Cardiac septum (tissue), 1 donor: ENCODE measurements at places on chromosomes 3 and 15.

- no peak for DNase-seq
Observed at GRCh38 chr3:68751888-68752287, 180.5 kb downstream of the TAFA4 start.

DNA sequence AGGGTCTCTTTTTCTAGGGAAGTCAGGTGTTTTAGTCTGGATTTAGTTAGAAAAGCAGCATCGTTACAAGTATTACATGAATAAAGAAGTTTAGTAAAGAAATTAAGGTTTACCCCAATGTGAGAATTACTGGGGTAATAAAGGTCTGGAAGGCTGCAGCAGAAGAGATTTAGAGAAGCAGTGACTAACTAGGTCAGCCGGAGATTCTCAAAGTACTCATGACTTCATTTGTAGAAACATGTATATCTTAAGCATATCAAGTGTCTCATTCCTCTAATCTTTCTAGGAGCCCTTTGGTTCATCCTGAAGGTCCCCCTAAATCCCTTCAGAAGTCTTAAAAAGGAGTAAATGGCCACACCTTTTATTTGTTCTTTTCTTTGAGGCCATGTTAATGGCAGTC lies 26.0 kb downstream of the DTWD1 start:
- no peak for DNase-seq

GRCh38 chr3:112948346-112948838 lies 26.5 kb downstream of the CD200R1 start:
- DNase-seq = no peak

- DNase-seq = no peak
Observed at GRCh38 chr3:108127301-108127988, 36.6 kb upstream of the CD47 start.

DNA sequence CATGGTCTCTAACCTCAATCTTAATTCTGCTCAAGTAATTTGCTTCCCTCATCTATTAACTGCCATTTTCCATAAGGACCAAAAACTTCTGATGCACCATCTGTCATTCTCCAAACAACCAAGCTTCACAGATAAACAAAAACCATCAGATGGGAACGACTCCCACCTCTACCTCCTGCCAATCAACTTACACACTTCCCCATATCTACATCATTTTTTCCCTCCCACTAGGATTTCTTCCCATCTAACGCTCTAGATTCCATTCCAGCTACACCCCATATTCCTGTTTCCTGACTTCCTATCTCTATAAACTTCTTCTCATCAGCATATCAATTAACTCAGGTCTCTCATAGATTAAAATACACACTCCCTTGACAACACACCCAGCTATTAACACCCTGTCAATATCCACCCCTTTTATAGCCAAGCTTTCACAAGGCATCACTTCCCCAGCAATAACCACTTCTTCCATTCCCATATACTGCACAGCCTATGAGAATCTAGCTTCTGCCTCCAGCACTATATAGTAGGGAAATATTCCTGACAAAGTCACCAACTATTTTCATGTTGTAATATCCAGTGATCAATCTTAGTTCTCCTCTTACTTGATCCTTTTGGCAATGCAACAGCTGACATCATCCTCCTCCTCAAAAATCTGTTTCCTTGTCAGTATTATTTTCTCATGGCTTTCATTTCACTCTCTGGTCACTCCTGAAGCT lies 39.2 kb downstream of the SNX4 start:
- no peak for DNase-seq

DNA sequence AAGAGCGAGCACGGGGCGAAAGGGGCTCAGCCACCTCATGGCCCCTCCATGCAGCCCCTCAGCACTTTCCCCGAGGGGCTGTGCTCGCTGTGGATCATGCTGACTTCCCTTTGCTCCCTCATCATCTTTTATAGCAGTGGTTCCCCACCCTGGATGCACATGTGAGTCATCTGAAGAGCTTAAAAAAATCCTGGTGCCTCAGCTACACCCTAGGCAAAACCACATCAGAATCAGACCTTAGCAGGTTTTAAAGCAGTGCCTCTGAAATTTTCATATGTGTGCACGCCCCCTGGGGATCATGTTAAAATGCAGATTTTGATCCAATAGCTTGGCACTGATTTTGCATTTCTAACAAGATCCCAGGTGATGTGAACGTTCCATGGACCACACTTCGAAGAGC lies 50.9 kb downstream of the FEM1B start:
- DNase-seq = no peak

- no peak for DNase-seq
Observed at GRCh38 chr15:78923015-78923414, 21.8 kb downstream of the CTSH start.

DNA sequence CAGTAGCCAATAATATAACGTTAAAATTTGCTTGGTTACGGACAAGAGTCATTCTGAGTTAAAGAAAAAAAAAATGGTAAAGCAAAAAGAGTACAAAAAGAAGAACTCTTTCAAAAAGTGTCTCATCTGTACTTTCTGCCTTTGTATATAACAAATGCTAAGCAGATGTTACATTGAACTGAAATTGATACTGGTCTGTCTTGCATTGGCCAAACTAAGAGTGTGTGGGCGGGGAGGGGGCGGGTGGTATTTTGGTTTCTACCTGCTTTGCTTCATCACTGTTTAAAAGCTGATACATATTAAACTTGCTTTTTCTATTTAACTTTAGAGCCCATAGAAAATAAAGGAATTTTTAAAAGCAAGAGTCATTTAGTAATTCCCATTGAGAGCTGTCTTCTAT lies 215.0 kb upstream of the THBS1 start:
- DNase-seq = no peak

GRCh38 chr3:71754610-71755253 lies 1.1 kb downstream of the GPR27 start:
- no peak for DNase-seq

DNA sequence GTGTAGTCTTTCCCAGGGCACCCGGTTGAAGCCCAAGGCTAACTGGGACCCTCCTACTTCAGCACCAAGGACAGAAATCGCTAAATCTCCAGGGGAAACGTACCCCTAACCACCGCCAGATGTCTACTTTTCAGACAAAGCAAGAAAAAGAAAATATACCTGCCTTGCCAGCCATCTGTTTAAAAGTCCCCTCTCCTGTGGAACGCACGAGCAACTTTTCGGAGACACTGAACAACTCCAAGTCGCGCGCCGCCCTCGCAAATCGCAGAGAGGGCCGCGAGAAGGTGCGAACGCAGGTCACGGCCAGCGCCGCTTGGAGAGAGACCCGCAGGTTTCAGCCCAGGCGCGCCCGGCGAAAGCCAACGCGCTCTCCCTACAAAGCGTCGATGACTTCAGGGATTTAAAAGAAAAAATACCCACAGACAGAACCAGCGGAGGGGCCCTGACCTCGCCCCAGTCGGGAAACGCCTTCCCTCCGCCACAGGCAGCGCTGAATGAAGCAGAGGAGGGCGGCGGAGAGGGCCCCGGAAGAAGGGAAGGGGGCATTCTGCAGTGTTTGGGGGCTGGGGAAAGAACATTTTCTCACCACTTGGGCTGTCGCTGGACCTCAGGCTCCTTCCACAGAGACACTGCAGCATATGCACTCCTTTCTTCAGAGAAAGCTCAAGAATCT lies 213.1 kb downstream of the FGF12 start:
- DNase-seq = no peak

DNA sequence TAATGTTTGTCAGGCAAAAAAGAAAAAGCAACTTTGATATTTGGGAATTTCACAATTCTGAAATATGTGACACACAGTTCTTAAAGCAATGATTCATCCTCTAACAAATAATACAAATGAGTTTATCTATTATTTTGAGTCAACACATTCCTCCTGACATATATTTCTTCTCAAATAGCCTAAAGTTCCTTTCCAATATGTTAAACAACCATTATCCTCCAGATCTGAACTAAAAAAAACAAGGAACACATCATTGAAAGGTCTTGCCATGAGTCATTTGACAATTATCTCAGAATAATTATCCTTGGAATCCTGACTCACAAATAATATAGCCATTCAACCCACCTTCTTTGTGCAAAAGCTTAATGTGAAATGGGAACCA lies 208.7 kb upstream of the CDIN1 start:
- DNase-seq = no peak

DNA sequence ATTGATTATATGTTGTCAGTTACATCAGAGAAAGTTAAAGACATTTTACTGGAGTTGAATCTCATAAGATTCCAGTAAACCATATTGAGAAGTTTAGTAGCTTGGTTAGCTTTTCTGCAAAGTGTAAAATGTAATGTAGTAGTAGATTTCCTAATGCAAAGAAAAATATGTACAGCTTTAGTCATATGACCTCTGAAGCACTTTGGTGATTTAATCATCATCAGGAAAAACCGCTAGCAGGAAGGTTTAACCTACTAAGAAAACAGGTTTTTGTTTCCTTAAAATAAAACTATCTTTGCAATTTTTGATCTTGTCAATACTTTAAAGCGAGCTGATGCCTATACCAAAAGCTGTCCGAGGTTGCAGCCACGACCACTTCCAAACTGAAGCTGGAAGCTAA lies 364.6 kb upstream of the ZNF385D start:
- DNase-seq = no peak

DNA sequence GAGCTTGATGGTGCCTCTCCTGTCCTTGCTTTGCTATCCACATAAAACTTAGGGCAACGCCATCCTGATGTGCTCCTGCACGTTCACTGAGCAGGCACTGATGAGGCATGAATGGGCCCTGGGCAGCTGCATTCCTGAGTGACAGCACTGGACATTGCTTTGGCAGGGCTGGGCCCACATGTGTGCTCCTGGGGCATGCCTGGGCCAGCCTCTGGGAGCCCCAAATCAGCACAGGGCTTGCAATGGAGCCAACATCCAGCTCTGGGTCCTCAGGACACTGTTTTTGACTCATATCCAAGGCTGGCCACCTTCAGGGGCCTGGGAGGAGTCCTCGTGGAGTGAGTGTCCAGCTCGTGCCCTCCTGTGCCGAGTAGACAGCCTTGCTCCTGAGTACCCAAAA lies 5.9 kb upstream of the TKT start:
- no peak for DNase-seq

- no peak for DNase-seq
Observed at GRCh38 chr3:24709956-24710355, 215.3 kb upstream of the THRB start.

DNA sequence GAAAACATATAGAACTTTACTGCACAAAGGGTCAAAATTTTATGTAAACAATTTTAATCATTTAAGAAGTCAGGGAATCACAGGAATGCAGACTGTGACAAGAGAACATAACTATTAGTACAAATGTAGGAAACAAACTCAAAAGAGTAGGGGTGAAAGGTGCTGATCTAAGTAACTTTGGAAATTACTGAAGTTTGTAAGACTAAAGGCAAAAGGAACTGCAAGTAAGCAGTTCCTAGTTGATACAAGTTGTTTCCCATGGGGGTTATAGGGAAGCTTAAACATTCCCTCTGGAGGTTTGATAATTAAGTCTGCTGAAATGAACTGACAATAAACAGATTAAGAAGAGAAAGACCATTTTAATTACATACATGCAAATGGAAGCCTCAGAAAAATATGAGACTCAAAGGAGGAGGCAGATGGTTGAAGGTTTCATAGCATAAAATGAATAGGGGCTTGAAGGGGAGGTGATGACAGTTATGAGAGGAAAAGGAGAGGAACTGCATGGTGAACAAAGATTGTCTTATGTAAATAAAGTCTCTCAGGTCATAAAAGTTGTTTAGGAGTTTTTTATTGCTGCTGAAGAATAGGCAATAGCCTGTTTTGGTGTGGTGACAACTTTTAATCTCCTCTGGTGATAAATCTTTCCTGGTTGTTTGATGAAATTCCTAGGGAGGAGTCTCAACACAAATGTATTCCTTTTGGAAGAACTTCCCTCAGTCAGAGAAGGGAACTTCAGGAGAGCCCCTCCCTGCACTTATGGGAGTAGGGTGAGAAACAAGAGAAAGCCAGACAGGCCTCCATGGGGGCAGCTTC lies 17.1 kb downstream of the SETMAR start:
- no peak for DNase-seq

DNA sequence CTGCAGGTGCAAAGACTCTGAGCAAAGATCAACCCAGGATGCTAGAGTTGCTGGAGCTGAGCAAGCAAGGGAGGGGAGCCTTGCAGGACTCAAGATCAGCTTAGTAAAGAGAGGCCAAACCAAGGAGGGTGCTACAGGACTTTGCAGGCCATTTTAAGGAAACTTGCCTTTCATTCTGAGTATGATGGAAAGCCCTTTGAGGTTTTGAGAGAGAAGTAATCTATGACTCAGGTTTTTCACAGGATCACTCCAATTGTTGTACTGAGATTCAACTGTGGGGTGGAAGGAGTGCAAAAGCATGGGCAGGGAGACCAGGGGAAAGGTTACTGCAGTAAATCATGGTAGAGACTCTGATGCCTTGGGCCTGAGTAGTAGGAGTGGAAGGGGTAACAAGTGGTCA lies 260.4 kb upstream of the GPR149 start:
- DNase-seq = no peak

DNA sequence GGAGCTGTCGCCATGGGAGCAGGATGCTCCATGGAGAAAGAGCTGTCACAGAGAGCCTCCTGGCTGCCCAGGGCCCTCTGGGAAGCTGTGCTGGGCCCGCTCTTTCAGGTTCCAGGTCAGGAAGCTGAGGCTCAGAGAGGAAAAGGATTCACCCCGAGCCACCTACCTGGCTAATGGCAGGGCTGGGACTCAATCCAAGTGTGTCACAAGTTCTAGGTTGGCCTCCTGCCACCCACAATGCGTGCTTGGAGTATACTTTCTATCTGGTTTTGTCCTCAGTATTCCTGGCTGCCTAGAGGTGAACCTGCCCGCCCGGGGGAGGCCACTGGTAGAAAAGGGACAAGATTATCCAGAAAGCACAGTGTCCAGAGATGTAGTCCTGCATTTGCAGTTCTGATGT lies 23.6 kb downstream of the FAH start:
- DNase-seq = no peak

GRCh38 chr15:83709811-83710210 lies 55.9 kb downstream of the ADAMTSL3 start:
- no peak for DNase-seq

DNA sequence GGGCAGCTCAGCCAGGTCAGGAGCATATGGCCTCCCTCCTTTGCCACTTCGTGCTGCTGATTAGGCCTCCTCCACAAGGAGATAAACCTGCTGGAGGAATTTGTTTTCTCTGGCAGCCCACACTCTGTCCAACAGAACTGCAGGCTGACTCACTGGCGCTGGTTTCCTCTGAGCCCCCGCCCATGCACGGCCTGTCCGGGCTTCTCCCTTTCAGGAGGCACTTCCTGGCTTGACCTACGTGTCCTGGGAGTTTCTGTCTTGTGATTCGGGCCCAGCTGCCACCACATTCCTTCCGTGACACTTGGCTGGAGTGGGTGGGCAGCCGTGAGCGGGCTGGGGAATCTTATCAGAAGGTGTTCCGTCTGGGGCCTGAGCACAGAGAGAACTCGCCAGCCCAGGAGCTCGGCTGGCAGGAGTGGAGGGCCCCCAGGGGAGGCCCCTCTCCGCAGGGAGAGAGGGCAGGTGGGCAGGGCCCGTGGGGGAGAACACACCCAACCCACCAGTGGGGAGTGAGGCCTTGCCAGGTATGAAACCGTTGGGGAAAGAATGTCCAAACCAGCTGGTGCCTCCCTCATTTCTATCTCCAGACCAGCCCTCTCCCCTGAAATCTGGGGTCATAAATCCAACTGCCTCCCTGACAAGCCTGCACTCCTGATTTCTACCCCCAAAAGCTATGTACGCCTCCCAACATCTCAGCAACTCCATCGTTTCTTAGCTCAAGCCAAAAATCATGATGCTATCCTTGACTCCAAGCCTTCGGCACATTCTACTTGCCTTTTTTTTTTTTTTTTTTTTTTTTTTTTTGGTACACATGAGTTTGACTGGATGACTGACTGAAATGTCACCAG lies 110.6 kb upstream of the MEF2A start:
- peak; percentile 94 for DNase-seq

GRCh38 chr3:45654397-45654944 lies 34.7 kb upstream of the SACM1L start:
- DNase-seq = no peak
